Stimulated activated CD4-positive, alpha-beta T cell treated with anti-CD3 and anti-CD28 coated beads, TNF-alpha, amount 100 ng/mL, for 24 hours (primary cell): ENCODE measurements at places on chromosomes 12 and 14.
A peak's percentile ranks its signal among the peaks of the same experiment; 100 is the strongest.

DNA sequence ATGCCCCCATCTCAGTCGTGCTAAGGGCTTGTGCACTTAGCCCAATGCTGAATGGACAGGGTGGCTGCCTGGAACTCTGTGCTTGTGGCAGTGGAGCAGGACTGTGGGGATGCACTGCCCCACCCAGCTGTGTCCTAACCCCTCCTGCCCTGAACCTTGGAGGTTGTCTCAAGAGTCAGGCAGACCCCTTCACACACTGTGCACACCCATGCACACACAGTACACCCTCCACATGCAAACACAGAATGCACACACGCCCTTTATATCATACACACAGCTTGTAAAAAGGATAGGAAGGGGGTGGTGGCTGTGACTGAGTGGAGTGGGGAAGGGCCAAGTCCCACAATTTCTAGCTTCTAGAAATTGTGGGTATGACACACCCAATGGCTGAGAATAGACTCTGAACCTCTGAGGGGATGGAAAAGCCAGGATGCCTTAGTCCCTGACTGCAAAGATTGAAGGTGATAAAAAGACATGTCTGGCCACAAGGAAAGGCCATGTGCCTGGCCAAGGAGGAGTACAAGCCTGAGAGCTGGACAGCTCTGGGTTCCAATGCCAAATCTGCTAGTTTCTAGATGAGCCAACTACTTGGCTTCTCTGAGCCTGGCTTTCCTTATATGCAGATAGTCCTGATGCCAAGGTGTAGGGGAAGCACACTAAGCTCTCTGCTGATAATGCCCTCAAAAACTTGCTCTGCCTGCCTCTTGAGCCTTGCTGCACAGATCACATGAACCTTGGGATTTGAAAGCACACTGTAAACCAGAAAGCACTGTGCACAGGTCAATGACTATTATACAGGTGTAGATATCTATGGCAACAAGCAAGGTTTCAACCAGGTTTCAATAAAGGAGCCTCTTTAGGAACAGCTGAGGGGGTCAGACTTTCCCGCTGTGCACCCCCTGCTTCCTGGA, 8.4 kb downstream of the KRT8 start:
- DNase-seq = no peak

DNA sequence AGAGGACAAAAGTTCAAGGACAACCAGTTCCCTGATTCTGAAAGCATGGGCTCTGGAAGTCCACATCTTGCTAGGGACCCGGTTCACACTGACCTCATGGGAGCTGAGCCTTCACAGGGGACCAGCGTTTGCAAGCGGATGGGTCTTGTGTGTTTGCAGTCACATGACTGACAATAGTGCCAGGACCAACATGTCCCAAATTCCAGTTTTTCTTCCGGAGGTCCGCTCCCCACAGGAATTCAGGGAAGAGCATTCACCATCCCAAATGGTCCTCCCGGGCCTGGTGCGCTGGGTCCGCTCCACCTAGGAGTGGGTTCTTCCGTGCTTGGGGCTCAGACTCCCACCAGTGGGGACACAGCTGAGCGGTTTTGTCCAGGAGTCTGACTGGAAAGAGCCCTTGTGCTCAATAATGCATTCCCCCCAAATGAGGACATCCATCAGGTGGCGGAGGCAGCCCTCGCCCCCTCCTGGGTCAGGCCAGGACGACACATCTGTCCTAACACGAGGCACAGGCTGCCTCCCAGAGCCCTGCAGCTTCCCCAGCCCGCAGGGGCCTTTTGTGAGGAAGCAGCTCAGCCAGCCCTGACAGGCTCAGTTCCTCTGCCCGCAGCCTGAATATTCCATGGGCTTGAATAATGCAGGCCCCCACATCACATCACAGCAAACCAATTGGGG, 91.8 kb upstream of the BCL11B start:
- DNase-seq = no peak

DNA sequence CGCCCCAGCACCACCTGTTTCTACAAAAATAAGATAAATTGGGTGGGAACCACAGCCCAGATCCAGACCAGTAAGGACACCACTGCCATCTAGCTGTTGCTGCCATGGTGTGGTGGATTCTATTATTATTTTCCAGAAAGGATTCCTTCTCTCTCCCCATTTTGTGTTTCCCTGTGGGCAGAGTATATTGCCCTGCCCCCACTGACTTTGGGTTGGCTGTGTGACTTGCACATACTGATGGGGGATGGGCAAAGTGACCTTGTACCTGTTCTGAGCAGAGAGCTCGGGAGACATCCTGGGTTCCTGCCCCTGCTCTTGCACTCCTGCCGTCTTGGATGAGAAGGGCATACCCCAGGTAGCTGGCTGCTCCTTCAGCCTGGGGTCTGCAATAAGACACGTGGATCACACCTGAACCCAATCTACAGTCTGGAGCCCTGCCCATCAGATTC, 24.3 kb downstream of the MOAP1 start:
- DNase-seq = no peak

GRCh38 chr14:22689199-22689598, 45.0 kb upstream of the OR6J1 start:
- no peak for DNase-seq

- DNase-seq = peak; percentile 91
Observed at GRCh38 chr12:67268896-67269632, at the start of gene CAND1. Gene CAND1 (plus strand): TSS chr12:67269358. CDS start chr12:67269718, 360 bp downstream.

GRCh38 chr12:164207-164606, 49.8 kb downstream of the SLC6A12 start:
- DNase-seq = no peak

DNA sequence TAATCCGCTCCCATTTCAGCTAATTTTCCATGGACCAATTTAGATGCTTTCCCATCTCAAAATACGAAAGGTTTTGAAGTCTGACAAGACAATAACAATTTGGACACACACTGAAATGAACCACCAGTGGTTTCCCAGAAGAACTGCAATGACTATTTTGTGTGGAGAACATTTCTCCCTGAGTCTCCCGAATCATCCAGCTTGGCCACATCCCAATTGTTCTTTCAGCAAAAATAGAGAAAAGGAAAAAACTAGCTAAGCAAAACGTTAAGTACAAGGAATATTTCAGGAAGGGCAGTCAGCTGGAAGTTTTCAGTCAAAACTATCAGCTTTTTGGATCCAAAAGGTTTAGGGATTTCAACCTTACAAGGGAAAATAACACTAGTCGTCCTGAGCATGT, 390.6 kb downstream of the KCNH5 start:
- DNase-seq = no peak

GRCh38 chr12:104219361-104219892, 3.8 kb downstream of the TXNRD1 start:
- no peak for DNase-seq

DNA sequence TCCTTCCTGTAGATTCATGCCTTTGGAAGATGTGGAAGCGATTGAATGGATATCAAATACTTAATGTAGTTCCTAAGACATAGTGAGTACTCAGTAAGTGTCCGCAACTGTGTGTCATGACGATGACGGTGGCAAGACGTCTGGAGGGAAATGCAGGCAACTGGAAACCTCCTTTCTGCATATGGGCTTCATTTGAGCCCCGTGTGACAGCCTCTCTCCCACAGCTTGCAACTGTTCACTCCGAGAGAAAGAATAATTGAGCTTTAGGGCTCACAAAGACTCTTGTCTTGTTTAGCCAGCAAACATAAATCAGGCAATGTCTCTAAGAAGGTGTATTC, 6.9 kb downstream of the CFAP251 start:
- DNase-seq = no peak

GRCh38 chr12:18224745-18225144, 36.6 kb upstream of the PIK3C2G start:
- no peak for DNase-seq

DNA sequence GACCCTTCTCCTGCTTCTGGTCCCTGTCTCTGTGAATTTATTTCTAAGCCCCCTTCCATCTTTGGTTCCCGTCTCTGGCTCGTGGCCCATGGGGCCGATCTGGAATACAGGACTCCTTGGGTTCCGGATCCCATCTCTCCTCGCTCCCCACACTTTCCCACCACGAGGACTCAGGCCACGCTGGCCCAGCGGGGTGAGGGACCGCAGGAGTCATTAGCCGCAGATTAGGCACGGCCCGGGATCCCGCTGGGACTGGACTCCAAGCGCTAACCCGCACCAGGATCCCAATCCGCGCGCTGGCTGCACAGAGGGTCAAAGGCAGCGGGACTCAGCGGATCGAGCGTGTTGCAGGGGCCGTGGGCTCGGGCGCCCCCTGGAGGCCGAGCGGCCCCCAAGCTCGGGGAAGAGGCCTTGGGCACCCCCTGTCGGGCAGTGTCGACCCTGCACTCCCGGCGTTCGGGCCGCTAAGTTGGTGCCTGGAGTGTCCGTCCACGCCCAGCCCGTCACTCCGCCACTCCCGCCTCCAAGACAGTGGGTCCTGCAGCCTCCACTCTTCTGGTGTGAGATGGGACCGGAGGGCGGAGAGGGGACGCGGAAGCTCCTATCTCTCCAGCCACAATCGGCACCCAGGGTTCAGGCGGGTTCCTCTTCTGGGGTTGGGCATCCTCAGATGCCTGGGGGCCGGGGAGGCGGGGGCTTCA, 9.5 kb downstream of the SHMT2 start:
- peak; percentile 73 for DNase-seq
